Nucleus accumbens (tissue), 56 donors: ENCODE measurements at places on chromosomes 7 and 10.
A peak's percentile ranks its signal among the peaks of the same experiment; 100 is the strongest.

DNA sequence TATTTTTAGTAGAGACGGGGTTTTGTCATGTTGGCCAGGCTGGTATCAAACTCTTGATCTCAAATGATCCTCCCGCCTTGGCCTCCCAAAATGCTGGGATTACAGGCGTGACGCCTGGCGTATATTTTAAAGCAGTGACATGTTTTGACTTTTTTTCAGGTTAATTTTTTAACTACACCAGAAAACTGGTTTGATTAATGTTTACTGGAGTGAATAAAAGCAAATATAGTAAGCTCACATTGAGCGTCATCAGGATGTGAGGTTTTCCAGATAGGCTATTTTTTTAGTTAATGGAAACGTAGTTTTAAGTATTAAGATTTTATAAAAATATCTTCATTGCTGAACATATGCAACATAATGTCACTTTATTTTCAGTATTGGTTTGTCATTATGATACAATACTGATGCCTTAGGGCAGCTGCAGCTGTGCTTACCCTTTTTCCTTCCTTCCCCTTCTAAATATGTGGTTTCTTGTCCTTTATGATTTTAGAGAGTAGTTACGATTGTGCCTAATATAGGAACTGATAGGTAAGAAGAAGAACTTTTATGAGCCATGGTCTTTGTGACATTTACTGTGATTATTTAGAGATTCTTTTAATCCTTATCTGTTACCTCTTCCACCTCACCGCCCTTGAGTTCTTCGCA is 37.3 kb downstream of the TMEM60 start:
- DNase-seq: no peak

DNA sequence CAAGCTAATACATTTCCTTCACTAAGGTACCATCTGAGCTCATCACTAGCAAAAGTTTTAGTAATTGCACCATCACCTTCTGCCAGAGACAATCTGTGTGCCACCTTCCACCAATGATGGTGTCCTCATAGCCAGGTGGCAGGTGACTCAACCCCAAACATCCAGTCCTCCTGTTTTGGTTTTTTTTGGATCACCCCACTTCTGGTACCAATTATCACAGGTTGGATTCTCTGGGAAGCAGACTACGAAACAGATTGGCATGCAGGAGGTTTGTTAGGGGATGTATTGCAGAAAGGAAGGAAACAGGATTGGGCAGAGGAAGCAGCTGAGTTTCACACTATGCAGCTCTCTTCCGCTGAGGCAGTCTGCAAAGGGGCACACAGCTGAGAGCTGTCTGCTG is 4.5 kb upstream of the TACC2 start:
- DNase-seq: no peak

DNA sequence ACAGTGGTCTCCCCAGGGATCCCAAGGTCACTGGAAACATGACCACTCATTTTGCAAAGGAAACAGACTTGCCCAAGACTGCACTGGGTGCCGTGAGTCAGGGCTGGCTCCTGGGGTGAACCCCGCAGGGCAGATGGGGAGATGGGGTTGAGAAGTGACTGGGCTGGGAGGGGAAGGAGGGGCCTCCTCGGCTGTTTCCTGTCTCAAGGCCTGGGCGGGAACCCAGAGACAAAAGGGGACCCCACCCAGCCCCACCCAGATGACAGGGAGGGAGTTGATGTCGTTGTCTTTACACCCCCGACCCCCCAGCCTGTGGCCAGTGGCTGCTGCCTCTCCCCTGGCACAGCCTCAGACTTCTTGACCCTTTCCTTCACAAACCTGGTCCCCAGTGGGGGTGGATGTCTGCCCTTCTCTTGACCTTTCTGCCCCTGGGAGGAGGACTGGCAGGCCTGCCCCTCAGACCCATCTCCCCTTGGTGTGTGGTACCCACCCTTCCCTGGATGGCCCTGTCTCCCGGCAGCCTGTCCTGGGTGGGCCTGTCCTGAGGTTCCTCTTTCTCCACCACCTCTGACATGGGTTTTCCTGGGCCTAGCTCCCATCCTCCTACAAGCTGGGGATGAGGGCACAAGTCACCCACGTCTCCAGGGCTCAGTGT is 1.4 kb downstream of the MYO1G start:
- DNase-seq: no peak

GRCh38 chr7:119647286-119647685 is 625.7 kb upstream of the KCND2 start:
- no peak for DNase-seq

GRCh38 chr7:27960415-27960814 is 220.2 kb downstream of the JAZF1 start:
- DNase-seq: no peak

DNA sequence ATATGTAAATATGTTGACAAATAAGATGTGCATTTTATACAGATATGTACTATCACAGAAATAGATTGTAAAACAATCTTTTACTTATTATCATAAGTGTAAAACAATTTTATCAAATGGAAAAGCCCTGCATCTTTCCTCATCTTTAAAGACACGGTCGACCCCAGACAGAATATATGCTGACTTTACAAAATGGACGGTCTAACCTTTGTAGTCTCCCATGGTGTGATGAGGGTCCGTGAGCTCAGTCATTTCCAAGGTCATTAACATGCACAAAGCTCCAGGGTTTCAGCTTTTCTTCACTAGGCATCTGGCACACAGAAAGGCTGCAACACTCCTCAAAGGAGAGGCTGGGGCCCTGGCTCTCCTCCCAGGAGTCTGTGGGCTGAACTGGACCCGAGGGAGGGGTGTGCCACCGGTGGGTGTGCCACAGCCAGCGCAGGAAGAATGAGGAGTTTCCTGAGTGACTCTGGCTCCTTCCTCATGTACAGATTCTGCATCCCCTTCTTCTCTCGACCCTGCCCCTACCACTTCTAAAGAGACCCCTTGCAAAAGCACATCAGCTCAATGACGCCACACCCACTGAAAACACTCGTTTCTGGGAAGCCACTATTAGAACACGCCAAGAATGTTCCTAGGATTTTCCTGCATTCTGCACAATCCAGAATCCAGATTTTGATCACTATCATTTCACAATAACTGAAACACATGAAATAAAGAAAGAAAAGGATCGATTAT is 26.2 kb upstream of the ABLIM1 start:
- peak; percentile 71 for DNase-seq

DNA sequence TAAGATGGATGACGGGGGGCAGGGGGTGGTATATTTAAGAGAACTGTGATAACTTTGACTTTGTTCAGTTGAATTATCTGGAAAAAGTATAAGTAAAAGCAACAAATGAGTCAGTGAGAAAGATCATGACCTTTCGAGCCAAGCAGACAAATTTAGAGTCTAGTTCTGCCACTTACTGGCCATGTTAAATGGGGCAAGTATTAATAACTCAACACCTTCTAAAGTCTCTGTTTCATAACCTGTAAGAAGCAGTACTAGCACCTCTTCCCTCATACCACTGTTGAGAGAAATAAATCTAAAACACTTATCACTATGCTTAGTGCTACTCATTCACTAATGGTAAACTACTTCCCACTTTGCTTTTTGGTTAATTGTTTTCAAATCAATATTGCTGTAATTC is 604.4 kb upstream of the LRRN3 start:
- DNase-seq: no peak

GRCh38 chr10:91883549-91884444 is 25.5 kb downstream of the FGFBP3 start:
- DNase-seq: no peak

DNA sequence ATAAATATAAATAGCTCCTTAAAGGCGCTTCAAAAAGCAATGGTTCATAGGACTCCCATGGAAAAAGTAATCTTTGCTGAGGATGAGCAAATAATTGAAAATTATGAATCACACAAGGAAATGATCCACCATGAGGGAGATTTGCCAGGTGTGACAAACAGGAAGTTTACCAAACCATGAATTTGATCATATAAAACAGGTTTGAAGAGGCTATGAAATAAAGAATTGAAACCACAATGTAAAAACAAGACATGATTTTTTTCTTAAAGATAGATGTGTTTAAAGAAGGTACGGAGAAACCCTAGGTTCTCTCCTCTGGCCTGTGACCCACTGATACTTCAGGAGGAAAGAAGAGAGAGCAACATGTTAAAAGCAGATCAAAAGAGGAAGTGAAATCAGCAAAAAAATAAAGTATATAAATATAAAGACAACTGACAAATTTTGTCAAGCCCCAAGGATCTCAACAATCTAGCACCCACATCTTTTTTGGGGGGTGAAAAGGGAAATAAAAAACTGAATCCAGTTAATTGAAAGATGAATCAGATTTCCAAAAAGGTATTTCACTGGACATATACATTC is 111.3 kb upstream of the ASAH2 start:
- DNase-seq: no peak

DNA sequence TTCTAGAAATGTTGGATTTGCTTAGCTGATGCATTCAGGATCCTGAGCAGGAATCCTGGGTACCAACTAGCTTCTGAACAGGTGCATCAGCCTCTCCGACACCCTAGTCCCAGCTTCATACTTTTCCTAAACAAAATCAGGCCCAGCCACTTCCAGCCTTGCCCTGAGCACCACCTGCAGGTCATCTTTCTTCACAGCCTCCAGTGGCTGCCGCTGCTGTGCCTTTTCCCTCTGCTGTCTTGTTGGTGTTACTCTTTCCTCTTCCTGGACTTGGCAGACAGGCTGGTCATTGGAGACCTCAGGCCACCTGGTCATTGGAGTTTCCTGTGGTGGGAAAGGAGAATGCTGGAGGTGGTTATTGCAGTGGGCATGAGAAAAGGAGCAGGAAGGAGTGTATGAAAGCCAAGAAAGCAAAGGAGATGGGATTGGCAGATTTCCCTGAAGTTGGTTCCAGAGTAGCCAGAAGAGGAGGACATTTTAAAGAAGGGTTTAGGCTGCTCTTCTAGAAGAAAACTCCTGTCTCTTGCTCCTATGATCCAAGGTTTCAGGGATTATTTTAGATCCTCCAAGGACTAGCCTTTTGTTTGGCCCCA is 48.2 kb upstream of the NFKB2 start:
- no peak for DNase-seq

DNA sequence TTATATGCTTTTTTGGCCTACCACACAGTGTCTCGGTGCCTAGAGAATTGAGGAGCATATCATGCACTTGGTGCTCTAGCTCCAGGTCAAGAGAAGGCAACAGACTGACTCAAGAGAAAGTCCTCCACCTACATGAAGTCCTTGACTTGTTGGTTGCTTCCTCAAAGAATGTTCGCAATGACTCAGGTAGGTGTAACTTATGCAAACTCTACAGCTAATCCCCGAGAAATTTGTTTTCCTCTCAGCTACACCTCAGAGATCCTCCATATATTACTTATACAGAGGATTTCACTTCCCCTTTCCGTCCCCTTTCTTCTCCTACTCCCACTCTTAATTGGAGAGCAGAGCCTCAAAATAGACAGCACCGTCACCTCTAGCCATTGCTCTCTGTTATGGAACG is 1013.1 kb downstream of the KCNMA1 start:
- DNase-seq: no peak

GRCh38 chr7:80589631-80590030 is 48.8 kb upstream of the CD36 start:
- no peak for DNase-seq

DNA sequence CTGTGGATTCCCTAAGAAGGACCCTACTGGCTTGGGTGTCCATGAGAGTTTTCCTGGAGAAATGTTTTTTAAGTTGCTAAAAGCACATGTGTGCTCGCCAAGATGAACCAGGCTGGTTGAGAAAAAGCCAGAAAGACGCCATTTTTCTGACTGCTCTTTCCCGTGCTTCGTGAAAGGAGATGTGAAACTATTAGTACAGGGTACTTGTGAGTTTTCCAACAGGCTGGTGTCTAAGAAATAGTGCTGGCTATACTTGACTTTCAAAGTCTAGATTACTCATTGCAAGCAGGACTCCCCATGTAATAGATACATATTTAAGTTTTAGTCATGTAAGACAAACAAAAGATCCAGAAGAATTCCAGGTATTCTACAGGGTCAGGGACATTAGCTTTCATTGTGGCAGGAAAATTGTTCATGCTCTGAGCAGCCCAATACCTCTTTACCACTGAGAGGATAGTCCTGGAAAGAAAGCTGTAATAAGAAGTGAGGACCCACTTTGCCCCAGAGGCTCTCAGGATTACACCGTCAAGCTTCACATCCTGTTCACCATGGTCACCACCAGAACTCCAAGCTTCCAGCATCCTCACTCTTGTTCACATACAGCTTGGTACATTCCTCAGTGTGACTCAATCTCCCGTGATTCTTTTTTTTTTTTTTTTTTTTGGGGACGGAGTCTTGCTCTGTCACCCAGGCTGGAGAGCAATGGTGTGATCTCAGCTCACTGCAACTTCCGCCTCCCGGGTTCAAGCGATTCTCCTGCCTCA is 43.8 kb upstream of the ICA1 start:
- no peak for DNase-seq

DNA sequence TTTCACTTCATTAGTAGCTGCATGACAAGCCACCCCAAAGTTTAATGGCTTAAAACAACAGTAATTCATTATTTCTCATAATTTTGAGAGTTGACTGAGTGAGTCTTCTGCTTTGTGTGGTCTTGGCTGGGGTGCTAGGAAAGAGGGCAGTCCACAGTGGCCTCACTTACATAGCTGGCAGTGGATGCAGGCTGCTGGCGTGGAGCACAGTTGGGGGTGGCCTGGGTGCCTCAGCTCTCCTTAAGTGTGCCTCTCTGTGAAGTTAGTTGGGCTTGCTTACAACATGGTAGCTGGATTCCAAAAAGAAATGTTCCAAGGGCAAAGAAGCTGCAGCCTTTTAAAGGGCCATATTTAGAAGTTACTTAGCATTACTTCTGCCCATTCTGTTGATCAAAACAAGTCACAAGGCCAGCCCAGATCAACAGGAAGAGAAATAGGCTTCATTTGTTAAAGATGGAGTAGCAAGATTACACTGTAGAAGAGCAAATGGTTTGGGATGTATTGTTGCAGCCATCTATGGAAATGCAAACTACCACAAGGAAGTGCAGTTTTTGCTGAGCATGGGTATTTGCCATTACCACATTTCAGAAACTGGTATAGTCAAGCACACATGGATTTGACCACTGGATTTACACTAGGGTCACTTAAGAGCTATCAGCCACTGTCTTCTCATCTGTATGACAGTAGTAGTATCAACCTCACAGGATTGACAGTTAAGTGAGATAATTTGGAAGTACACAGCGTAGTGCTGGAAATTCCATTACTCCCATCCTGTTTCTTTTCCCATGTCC is 33.6 kb downstream of the ZEB1 start:
- DNase-seq: no peak

GRCh38 chr10:72260976-72261783 is 12.5 kb upstream of the DDIT4 start:
- no peak for DNase-seq

GRCh38 chr10:71437537-71438092 is 40.9 kb downstream of the CDH23 start:
- no peak for DNase-seq
